ENCODE measurements at places on chromosomes 7 and 10.

- DNase-seq = no peak
Observed at GRCh38 chr7:70313687-70314086, 715.4 kb downstream of the AUTS2 start.

DNA sequence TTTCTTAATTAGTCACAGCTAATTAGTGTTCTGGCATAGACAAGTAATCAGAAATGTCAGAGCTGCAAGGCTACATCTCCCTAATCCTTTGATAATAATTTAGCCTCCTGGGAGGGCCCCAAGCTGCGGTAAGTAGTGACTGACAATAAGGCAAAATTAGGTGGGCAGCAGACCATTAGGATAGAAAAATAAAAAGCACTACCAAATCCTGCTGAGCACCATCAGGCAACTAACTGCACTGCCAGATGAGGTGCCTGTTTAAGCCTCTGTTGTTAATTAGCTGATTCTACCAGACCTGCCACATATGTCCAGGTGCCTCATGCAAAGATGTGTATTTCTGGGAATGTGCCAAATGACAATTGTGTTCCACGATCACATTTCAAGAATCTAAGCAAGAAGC is 32.5 kb upstream of the FEZF1 start:
- DNase-seq = no peak

- no peak for DNase-seq
Observed at GRCh38 chr7:143877098-143877497, 24.9 kb downstream of the TCAF1 start.

DNA sequence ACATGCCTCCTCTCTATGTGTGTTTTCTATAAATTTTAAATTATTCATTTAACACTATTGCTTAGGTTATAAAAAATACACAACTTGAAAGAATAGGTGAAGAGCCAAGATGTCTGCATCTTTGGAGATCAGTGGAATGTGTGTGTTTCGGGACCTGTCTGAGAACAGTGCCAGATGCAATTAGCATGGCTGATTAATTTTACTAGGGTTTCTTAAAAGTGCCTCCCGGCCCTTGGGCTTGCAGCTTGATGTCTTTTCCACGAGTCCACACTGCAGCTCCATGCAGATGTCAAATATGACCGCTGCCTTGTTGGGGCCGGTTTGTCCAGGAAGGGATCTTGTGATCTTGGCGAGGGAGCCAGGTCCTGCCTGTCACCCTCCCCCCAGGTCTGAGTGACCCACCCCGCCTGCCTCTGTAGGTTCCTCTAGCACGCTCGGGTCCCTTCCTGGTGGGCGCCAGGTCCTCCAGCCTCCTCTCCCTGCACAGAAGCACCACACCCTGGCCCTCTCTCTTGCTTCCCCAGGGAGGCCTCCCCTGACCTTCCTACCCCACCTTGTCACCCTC is 20.7 kb downstream of the LHPP start:
- DNase-seq = no peak

- no peak for DNase-seq
Observed at GRCh38 chr10:133554600-133554999, 10.8 kb downstream of the SYCE1 start.

DNA sequence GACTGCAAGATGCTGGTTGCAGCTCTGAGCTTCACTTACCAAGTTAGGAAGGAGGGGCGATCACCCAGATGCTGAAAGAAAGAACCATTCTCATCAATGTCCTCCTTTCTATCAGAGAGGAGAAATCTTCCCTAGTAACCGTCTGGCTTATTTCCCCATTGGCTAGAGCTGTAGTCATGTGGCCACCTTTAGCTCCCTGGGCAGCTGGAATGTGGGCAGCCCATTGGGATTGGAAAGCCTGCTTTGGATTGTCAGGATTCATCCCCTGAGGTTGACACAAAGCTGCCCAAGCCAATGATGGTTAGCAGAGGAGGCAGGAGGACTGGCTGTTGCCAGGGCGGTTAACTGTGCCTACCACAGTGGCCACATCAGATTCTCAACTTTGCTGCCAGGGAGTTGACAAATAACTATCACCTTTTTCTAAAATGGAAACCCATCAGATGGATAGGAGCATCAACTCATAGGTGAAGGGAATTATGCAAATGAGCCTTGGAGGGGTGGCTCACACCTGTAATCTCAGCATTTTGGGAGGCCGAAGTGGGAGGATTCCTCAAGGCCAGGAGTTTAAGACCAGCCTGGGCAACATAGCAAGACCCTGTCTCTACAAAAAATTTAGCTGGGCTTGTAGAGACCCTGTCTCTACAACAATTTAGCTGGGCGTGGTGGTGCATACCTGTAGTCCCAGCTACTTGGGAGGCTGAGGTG is 206.4 kb upstream of the GALNT17 start:
- DNase-seq = no peak

DNA sequence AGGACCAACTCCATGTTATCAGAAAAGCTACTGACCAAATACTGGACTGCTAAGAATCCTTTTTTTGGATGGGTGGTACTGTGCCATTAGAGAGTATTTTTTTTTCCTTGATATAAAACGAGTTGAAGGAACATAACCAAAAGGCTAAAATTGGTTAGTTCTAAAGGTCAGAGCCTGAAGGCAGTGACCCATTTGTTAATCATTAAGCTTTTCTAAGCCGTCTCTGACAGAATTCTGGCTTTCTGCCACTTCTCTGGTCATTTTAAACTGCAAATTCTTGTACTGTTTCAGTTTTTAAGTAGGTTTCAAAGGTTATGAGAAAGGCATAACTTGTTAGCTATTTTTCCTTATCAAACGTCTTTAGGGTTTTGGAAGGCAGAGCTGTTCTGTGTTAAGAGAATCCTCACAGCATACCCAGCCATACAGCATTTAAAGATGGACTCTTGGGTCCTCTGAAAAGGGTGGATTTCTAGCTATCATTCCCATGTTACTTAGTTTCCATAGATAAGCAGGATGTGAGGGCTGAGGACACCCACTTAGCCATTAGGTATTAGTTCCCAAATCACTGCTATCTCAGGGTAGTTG is 196.8 kb downstream of the RNLS start:
- DNase-seq = no peak

DNA sequence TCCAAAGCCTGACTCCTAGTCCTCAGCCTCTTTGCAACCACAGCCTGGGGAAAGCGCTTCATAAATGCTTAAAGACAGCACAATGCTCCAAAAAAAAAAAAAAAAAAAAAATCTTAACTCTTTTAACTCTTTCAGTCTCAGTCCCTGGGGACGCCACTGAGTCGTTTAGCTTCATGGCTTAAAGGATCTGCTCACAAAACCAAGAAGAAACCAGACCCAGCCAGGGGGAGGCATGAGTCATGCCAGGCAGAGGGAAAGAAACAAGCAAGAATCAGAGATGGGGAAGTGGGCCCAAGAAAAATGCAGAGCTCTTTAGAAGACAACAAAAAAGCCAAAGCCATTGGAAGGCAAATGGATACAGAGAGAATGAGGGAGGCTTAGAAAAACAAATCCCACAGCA is 32.5 kb upstream of the DOCK1 start:
- peak; percentile 45 for DNase-seq

- no peak for DNase-seq
Observed at GRCh38 chr10:11004144-11005077, 13.3 kb upstream of the CELF2 start.

DNA sequence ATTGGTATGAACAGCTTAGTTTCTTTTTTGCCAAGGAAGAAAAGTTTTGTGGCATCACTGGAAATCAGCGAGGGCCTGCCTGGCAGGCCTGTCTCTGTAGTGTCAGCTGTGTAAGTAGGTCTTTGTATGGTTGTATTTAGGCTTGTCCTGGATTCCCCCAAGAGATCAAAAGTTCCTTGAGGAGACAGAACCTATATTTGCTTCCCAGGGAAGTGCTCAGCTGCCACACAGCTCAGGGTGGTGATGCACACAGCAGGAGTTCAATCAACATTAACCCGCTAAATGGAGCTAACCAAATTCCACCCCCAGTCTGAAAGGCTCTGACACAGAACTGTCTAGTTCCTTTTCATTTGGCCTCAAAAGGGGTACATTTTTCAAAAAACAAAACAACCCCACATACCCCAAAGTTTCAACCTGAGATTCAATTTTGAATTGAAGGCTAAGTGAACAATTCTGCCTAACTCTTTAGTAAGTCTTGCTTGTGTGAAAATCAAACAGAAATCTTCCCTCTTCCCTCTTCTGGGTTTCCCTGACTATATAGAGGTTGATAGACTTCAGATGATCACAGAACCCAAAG is 124.4 kb downstream of the CLEC2L start:
- no peak for DNase-seq

- DNase-seq = no peak
Observed at GRCh38 chr7:11491811-11492210, 340.2 kb downstream of the THSD7A start.

DNA sequence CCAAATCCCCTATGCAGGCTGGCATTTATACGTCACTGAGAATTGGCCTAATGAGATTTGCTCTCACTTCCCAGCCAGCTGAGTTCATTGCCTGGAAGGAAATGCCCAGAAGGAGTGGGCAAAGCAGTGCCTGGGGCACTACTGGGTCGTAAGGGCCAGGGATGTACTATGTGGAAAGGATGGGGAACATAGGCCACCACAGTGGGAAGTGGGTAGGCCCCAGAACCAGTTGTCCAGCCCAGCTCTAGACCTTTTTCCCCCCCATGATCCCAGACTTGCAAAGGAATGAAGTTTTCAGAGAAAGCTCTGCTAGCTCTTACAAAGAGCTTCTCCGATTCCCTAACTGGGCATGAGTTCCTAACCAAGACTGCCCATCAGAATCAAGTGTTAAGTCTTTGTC is 13.9 kb downstream of the TRPV5 start:
- no peak for DNase-seq

DNA sequence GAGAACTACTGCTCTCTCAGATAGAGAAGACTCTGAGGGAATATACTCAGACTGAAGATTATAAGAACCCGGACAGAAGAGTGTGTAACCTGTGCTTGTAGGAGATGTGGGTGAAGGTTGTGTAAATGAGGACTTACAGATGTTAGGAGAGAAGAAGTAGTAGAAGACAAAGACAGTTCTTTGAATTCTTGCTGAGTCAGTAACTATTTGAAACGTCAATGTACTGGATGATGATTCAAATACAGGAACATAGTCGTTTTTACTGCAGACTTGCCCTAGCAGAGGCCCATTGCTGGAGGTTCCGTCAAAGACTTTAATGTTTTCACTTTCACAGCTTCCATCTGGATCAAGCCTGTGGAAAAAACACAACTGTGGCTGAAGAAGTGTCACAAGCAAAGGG is 6.8 kb downstream of the CUZD1 start:
- DNase-seq = no peak

DNA sequence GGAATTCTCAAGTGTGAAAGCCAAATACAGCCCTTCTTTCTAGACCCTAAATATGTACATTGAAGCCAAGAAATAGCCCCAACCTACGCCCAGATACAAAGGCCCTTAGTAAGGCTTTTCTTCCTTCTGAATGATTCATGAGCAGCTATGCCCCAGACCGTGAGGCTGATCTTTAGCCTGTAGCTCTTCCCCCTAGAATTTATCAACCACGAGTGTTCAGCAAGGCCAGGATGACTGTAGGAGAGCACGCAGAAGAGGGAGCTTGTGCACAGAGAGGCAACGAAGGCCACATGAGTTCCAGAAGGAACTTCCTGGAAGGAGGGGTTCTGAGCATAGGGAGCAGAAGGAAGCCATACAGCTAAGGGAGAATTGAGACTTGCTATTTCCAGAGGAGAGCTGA is 53.0 kb upstream of the HABP2 start:
- no peak for DNase-seq

DNA sequence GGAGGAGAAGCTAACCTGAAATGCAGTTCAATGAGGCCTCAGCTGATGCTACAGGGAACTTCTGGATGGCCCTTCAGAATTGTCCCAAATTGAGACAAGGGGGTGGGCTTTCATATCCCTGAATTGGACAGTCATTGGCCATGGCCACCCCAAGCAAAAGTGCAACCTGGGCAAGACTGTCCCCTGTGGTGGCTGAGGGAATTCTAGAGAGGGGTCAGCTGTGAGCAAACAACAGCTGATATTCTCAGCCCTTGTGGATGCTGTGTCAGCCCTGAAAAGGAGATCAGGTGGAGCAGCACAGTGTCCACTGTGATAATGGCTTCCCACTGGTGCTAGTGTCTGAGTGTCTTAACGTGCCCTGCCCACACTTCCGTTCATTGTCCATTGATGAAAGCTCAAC is 76.6 kb downstream of the SLC16A9 start:
- no peak for DNase-seq

DNA sequence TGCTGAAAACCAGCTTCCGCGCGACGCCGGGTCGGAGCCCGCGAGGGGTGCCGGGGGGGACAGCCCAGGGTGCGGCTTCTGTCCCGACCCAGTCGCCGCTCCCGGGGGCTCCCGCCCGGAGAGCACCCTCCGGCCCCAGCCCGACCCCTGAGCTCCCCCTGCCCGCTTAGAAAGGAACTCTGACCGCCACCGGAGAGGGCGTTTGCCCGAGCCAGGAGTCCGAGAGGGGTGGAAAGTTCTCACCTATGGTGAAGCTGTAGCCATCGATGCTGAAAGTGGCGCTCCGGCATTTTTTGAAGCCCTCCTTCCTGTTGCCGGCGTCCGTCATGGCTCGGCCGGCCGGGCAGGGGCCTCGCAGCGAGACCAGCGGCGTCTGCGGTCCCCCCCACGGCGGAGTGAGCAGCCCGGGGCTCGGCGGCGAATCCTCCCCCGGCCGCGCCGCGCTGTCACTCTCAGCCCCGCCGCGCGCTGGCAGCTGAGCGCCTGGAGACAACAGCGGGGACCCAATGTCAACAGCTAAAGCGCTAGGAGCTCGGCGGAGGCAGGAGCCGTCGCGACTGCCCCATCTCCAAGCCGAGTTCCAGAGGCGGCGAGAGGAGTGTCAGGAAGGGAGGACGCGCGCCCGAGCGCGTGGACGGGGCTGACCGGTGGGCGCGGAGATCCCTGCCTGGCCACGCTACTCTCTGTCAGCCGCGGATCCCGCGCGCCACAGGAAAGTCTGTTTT is 191.6 kb downstream of the LSM5 start:
- peak; percentile 50 for DNase-seq

GRCh38 chr10:79407423-79407796 is 38.0 kb downstream of the ZCCHC24 start:
- DNase-seq = no peak

- DNase-seq = no peak
Observed at GRCh38 chr7:42315103-42315502, 78.1 kb upstream of the GLI3 start.

- no peak for DNase-seq
Observed at GRCh38 chr7:128104108-128104742, 73.0 kb upstream of the LRRC4 start.

DNA sequence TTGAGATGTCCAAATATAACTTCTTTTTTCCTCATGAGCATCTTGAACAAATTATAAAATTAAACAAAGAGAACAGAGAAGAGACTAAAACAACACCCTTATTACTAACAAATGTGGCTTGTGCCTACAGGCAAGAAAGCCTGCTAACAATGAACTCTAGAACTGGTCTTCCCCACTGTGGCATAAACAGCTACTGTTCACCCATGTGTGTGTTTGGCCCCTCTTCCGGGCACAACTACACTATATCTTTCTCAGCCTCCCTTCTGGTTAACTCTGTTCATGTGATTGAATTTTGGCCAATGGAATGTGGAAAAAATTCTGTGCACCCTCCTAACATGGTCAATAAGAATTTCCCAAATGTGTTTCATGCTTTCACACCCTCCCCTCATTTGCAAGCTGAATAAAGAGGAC is 117.0 kb downstream of the KBTBD2 start:
- no peak for DNase-seq

- peak; percentile 66 for DNase-seq
Observed at GRCh38 chr7:73612598-73613269, 11.6 kb downstream of the MLXIPL start.

GRCh38 chr7:108270385-108271015 is 140.3 kb upstream of the LAMB4 start:
- DNase-seq = peak; percentile 25
